Glutamatergic neuron (in vitro differentiated cells): ENCODE measurements at places on chromosomes 16 and 17. TPM values are rescaled to one million over a fixed set of nuclear protein-coding genes. Genes with fewer than 3 reads are reported as not detected.

GRCh38 chr17:38334480-38335364, 9.0 kb downstream of the GPR179 start:
- H3K4me3 ChIP-seq = no peak overlapping the region
- no peak for DNase-seq
- no peak overlapping the region for H3K27ac ChIP-seq
- no peaks in the 10 kb centered on the region for H3K36me3 ChIP-seq
- peaks cover 10% of the 10 kb centered on the region for H3K27me3 ChIP-seq

DNA sequence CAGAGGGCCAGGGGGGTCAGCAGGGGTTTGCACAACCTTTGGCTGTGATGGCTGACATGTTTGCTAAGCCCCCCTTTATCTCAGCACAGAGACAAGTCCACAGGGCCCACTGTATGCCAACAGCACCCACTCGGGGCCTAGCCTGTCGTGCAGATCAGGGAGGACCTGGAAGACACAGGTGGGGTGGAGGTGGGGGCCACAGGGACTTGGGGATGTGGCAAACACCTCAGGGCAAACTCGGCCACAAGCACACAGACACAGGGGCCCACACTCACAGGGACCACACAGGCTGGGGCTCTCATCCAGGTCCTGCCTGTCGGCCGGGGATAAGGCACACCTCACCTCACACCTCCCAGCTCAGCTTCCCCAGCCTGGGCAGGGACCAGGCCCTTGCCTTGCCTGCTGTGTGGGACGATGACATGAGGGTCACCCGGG, 87.9 kb downstream of the C16orf78 start:
- H3K27ac ChIP-seq = peak overlapping the region; percentile 13
- no peak overlapping the region for H3K4me3 ChIP-seq

DNA sequence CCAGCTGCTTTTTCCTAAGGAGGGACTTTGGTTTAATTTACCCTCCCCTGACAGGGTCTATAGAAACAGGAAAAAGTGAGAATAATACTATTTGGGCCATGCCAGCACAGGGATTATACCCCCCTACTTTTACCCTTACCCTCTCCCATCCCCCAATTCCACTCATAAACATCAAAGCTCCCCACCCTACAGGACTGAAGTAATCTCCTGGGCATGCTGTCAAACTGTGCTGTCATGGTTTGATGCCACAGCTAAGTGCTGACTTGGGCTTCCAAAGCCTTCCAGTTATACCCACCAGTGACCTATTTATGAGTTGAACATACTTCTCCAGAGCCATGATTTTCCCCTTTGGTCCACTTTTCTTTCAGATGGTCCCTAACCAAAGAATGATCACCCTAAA, 12.8 kb downstream of the PHF12 start:
- no peak overlapping the region for H3K4me3 ChIP-seq
- peak overlapping the region; percentile 36 for H3K27ac ChIP-seq
- no peaks in the 10 kb centered on the region for H3K36me3 ChIP-seq
- H3K27me3 ChIP-seq = peaks cover 3% of the 10 kb centered on the region
- no peak for DNase-seq
- peaks cover 41% of the 10 kb centered on the region for H3K4me1 ChIP-seq

DNA sequence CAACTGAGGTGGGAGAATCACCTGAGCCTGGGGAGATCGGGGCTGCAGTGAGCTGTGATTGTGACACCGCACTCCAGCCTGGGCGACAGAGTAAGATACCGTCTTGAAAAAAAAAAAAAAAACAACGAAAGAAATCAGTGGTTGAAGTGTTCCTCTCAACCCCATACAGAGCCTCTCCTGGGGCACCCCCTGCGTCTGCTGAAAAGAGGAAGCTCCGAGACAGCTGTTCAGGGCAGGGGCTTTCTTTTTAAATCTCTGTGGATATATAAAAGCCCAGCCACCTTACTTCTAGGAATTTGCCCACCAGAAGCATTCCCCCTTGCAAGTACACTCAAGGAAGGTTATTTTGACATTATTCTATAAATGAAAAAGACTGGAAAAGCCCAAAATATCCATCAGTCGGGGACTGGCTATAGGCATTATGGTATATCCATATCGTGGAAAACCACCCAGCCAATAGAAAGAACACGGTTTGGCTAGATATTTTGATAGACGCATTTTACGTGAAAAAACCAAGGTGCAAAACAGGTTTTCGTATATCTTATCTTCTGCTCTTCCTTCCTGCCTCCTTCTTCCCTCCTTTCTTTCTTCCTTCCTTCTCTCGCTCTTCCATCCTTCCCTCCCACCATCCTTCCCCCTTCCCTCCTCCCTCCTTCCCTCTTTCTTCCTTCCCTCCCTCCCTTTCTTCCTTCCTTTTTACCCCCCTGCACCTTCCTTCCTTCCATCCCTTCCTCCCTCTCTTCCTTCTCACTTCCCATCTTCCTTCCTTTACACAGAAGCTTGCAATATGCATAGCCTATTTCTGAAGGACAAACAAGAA, 9.2 kb upstream of the CCL22 start:
- no peaks in the 10 kb centered on the region for H3K27me3 ChIP-seq
- H3K4me1 ChIP-seq = no peaks in the 10 kb centered on the region

GRCh38 chr17:28662527-28662829, 473 bp downstream of the SUPT6H start:
- H3K27ac ChIP-seq = peak overlapping the region; percentile 96
- peaks cover 3% of the 10 kb centered on the region for H3K27me3 ChIP-seq
- no peak for DNase-seq

- no peak overlapping the region for H3K27ac ChIP-seq
- DNase-seq = peak; percentile 94
- H3K36me3 ChIP-seq = peaks cover 12% of the 10 kb centered on the region
- H3K4me3 ChIP-seq = peak overlapping the region; percentile 65
These were observed 1.4 kb upstream of the SLC22A31 start for GRCh38 chr16:89201439-89202377.

GRCh38 chr16:66325717-66326376, 40.6 kb upstream of the CDH5 start:
- H3K4me1 ChIP-seq = peaks cover 2% of the 10 kb centered on the region
- H3K36me3 ChIP-seq = peaks cover 4% of the 10 kb centered on the region
- no peak overlapping the region for H3K27ac ChIP-seq
- no peak for DNase-seq
- no peak overlapping the region for H3K4me3 ChIP-seq

DNA sequence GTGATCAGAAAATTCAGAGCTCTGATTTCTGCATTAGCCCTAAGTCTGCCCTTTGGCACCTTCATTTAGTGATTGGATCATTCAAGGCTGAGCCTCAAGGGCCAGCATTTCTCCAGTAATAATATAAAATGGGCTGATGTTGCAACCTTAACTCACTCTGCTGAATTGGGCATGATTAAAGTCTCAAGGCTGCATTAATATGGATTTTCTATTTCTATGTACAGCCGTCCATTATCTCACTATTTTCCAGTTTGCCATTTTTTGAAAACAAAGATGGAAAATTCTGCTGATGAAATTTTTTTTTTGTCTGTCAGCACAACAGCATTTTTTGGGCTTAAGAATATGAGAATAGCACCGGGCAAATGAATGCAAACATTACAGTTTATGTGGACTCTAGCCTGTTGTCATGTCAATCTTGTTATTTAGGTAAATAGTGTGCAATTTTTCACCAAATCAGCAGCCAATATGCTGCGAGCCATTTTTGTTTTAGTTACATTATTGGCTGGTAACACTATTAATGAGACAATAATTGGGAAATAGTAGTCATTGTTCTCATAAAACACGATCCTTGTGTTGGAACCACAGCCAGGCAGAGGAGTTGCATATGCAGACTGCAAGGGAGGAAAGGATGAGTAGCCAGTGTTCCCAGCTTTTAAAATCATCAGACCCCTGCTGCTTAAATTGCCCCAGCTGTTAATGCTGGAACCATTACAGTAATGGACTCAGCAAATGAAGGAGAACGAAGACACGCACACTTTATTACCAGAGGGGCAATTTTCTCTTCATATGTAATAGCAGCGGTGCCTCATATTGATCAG, 10.5 kb downstream of the FTO start:
- DNase-seq = peak; percentile 28
- H3K4me3 ChIP-seq = peak overlapping the region; percentile 41
- H3K27ac ChIP-seq = peak overlapping the region; percentile 99
- no peaks in the 10 kb centered on the region for H3K36me3 ChIP-seq
- no peaks in the 10 kb centered on the region for H3K27me3 ChIP-seq

DNA sequence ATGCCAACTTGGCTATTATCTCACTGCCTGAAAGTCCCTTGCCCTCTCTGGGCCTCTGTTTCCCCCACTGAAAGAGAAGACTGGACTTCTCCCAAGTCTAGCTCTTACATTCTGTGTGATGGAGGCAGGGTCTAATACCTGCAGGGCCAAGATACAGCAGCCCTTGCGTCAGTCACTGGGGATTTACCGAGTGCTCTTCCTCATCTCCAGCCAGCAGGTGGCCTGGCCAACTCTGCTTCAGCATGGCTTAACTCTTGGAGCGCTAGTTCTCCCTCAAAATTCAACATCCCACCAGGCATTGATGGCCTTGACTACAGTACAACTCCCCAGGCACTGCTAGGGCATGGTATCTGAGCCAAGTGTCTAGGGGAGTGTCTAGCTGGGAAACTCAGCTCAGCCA, 19.9 kb upstream of the MTMR4 start:
- no peaks in the 10 kb centered on the region for H3K36me3 ChIP-seq
- peaks cover 10% of the 10 kb centered on the region for H3K27me3 ChIP-seq
- H3K4me3 ChIP-seq = no peak overlapping the region
- H3K4me1 ChIP-seq = peaks cover 23% of the 10 kb centered on the region

GRCh38 chr16:61409604-61410003, 626.6 kb downstream of the CDH8 start:
- peaks cover 6% of the 10 kb centered on the region for H3K27me3 ChIP-seq
- no peak overlapping the region for H3K4me3 ChIP-seq
- DNase-seq = no peak
- no peaks in the 10 kb centered on the region for H3K36me3 ChIP-seq
- H3K4me1 ChIP-seq = peaks cover 22% of the 10 kb centered on the region

- peak overlapping the region; percentile 85 for H3K27ac ChIP-seq
- H3K4me1 ChIP-seq = peaks cover 44% of the 10 kb centered on the region
- peaks cover 9% of the 10 kb centered on the region for H3K27me3 ChIP-seq
- H3K4me3 ChIP-seq = peak overlapping the region; percentile 54
These were observed 9.8 kb downstream of the PGS1 start for GRCh38 chr17:78387977-78388941.

DNA sequence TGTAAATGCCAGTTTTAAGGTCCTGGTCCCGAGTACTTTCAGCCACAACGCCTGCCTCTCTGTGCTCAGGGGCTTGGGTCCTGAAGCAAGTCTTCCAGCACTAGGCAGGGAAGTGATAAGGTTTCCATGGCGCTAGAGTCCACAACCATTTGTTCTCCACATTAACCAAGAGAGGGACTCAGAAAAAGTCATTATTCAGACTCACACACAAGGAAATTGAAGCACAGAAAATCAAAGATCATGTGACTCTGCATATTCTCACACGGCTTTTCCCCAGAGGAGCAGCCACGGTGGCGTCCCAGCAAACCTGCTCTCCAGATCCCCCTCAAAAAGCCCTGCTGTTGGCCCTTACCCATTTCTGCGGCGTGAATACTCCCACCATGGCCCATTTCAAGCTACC, 9.7 kb downstream of the ENPP7 start:
- no peak for DNase-seq
- peaks cover 10% of the 10 kb centered on the region for H3K27me3 ChIP-seq
- H3K27ac ChIP-seq = no peak overlapping the region
- peaks cover 1% of the 10 kb centered on the region for H3K4me1 ChIP-seq

DNA sequence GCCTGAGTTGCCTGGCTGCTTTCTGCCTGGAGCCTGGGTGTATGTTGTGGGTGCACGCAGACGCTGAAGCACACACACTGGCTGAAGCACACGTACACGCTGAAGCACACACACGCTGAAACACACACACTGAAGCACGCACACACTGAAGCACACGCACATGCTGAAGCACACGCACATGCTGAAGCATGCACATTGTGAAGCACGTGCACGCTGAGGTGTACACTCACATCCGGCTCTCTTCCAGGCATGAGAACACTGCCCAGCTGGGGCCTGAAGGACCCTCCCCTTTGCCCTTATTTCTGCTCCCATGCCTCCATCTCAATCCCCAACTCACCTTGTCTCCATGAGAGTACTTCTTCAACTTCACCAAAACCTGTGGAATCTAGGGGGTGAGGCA, 16.5 kb downstream of the CSF3 start:
- H3K36me3 ChIP-seq = peaks cover 5% of the 10 kb centered on the region
- peaks cover 5% of the 10 kb centered on the region for H3K4me1 ChIP-seq
- H3K27me3 ChIP-seq = peaks cover 2% of the 10 kb centered on the region
- H3K27ac ChIP-seq = no peak overlapping the region
- no peak overlapping the region for H3K4me3 ChIP-seq
- no peak for DNase-seq

DNA sequence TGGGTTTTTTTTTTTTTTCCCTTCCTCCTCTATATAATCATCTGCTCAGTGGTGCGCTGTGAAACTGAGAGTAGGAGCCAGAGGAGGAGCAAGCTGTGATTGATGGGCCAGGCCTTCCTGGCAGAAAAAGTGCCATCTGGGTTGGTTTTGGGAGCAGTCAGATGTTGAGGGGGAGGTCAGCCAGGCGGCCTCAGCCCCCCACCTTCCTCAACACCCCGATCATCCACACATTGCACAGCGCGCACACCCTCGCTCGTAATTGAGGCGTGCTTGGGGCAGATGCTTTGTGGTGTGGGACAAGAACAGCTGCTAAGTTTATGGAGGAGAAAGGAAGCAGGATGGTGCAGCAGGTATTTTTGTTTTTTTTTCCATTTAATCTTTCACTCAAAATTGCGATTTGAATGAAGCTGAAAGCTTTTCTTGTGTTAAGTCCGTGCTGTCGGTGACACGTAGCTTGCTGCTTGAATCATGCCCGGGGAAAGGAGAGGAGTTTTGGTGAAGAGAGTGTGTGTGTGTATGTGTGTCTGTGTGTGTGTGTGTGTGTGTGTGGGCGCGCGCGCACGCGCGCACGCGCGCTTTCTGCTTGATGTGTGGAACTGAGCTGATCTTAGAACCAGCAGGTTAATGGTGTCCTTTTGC, 177.4 kb downstream of the RBFOX1 start:
- no peaks in the 10 kb centered on the region for H3K36me3 ChIP-seq
- no peaks in the 10 kb centered on the region for H3K27me3 ChIP-seq

DNA sequence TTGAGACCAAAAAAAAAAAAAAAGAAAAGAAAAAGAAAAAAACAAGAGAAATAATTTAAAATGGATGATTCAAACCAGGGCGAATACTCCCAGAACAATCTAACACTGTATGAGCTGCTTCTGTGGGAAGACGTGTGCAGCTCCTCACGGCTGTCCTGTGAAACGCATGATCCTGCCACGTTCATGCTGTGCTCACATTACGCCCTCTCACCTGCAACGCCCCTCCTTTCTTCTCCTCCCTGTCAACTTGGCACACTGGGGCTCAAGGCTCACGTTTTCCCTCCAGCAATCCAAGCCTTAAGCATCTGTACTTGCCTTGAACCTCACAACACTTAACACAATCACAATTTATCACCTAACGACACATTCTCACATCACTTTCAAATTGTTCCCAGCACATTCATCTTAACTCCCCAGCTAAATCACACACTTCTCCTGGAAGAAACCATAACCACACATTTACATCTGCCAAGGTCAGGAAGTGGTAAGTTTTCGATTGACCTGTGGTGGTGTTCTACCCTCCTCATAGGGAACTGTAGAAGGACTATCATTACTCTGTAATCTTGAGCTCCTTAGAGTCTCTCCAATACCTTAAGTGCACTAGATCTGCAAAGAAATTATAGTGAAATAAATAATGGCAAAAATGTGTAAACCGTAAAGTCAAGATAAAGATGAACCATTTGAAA, 29.1 kb downstream of the MBTPS1 start:
- peak overlapping the region; percentile 92 for H3K27ac ChIP-seq
- DNase-seq = no peak
- H3K4me3 ChIP-seq = peak overlapping the region; percentile 69
- H3K27me3 ChIP-seq = peaks cover 21% of the 10 kb centered on the region
- H3K36me3 ChIP-seq = no peaks in the 10 kb centered on the region

CDRT15 gene
- total RNA-seq = not detected

NAA60 gene
- total RNA-seq = 69.9 TPM

EFCAB13 gene
- 3.3 TPM for total RNA-seq

CCL23 gene
- not detected for total RNA-seq

SNX20 gene
- not detected for total RNA-seq
